Tibial artery (tissue), 4 donors: ENCODE measurements at places on chromosomes 5 and 9.

- H3K27me3 ChIP-seq: no peaks in the 10 kb centered on the region
- H3K4me1 ChIP-seq: no peaks in the 10 kb centered on the region
- no peak overlapping the region for H3K27ac ChIP-seq
Measured at GRCh38 chr9:72486594-72486955, 34.8 kb upstream of the TMC1 start.

DNA sequence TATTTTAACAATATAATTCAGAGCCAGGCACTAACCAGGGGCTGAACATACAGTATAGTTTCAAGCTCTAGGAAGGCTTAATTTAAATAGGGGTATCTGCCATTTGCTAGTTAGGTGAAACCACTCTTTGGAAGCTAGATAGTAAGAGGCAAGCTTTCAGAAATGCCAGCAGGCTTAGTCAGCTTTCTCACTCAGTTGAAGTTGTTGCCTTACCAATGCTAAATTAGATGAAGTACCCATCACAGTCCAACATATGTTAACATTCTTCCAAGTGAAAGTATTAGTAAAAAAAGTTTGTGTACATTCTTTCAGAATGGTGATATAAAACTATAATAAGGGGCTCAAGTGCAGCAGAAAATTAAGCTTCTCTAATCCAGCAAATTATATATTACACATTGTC lies 215.0 kb downstream of the CNTLN start:
- H3K4me1 ChIP-seq: no peaks in the 10 kb centered on the region
- H3K4me3 ChIP-seq: no peak overlapping the region
- H3K27ac ChIP-seq: no peak overlapping the region
- no peaks in the 10 kb centered on the region for H3K27me3 ChIP-seq
- DNase-seq: no peak
- peaks cover 11% of the 10 kb centered on the region for H3K36me3 ChIP-seq

GRCh38 chr9:90001747-90002146 lies 396.9 kb downstream of the GADD45G start:
- peak overlapping the region; percentile 50 for H3K27ac ChIP-seq
- no peaks in the 10 kb centered on the region for H3K36me3 ChIP-seq
- DNase-seq: no peak
- H3K4me3 ChIP-seq: no peak overlapping the region
- H3K4me1 ChIP-seq: peaks cover 44% of the 10 kb centered on the region

GRCh38 chr5:51731421-51732029 lies 348.3 kb downstream of the ISL1 start:
- no peaks in the 10 kb centered on the region for H3K4me1 ChIP-seq
- H3K36me3 ChIP-seq: no peaks in the 10 kb centered on the region
- H3K4me3 ChIP-seq: no peak overlapping the region
- no peak for DNase-seq

DNA sequence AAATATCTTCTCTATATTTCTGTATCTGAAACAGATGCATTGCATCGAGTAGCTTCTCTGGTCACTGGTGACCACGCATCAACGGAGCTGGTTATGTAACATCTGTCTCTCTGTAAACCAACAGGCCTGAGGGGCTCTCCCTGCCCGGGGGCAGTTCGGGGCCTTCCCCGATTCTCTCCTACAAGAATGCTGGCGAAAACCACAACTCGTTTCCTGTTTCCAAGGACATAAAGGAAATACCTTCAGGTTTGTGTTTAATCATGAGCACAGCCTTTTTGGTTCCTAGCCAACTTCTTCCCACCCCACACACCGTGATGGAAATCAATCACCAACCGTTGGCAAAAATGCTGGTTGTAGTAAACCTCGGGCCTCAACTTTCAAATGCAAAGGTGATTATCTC lies 25.1 kb downstream of the GDNF start:
- no peaks in the 10 kb centered on the region for H3K27me3 ChIP-seq
- no peaks in the 10 kb centered on the region for H3K4me1 ChIP-seq
- no peak overlapping the region for H3K4me3 ChIP-seq
- H3K36me3 ChIP-seq: no peaks in the 10 kb centered on the region
- no peak for DNase-seq
- no peak overlapping the region for H3K27ac ChIP-seq

GRCh38 chr5:39161578-39161977 lies 57.8 kb downstream of the FYB1 start:
- no peak for DNase-seq
- no peak overlapping the region for H3K4me3 ChIP-seq
- H3K36me3 ChIP-seq: no peaks in the 10 kb centered on the region
- H3K27me3 ChIP-seq: no peaks in the 10 kb centered on the region
- no peaks in the 10 kb centered on the region for H3K4me1 ChIP-seq
- no peak overlapping the region for H3K27ac ChIP-seq

DNA sequence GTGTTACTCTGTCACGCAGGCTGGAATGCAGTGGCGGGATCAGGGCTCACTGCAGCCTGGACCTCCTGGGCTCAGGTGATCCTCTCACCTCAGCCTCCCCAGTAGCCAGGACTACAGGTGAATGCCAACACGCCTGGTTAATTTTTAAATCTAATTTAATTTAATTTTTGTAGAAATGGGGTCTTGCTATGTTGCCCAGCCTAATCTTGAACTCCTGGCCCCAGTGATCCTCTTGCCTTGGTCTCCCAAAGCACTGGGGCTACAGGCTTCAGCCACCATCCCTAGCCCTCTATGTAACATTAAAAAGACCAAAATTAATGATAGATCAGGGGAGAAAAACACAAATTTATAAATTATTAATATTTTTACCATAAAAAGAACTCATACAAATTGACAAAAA lies 11.3 kb upstream of the UBAP2 start:
- no peak for DNase-seq
- no peaks in the 10 kb centered on the region for H3K27me3 ChIP-seq
- no peak overlapping the region for H3K4me3 ChIP-seq
- H3K36me3 ChIP-seq: no peaks in the 10 kb centered on the region

DNA sequence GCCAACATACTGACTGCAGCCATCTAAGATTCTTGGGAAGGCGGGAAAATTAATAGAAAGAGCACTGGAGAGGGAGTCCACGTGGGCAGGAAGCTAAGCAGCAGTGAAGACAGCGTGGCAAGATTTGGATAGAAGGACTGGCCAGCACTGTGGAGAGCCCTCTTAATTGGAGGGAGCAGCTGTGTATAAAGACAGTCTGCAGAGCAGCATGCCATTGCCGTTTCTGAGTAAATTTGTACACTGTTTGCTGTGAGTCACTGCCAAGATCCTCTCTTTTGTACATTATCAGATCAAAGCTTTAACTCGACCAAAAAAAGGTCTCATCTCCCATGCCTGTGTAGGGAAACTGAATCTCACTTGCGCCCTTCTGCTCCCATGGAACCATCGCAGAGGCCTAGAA lies 45.3 kb downstream of the INSYN2B start:
- H3K27me3 ChIP-seq: no peaks in the 10 kb centered on the region
- no peak for DNase-seq
- H3K4me3 ChIP-seq: no peak overlapping the region
- no peaks in the 10 kb centered on the region for H3K36me3 ChIP-seq
- H3K4me1 ChIP-seq: no peaks in the 10 kb centered on the region

GRCh38 chr5:142046191-142046590 lies 33.4 kb upstream of the GNPDA1 start:
- no peak for DNase-seq
- H3K27ac ChIP-seq: no peak overlapping the region
- no peaks in the 10 kb centered on the region for H3K4me1 ChIP-seq
- no peaks in the 10 kb centered on the region for H3K27me3 ChIP-seq
- H3K36me3 ChIP-seq: no peaks in the 10 kb centered on the region
- no peak overlapping the region for H3K4me3 ChIP-seq

DNA sequence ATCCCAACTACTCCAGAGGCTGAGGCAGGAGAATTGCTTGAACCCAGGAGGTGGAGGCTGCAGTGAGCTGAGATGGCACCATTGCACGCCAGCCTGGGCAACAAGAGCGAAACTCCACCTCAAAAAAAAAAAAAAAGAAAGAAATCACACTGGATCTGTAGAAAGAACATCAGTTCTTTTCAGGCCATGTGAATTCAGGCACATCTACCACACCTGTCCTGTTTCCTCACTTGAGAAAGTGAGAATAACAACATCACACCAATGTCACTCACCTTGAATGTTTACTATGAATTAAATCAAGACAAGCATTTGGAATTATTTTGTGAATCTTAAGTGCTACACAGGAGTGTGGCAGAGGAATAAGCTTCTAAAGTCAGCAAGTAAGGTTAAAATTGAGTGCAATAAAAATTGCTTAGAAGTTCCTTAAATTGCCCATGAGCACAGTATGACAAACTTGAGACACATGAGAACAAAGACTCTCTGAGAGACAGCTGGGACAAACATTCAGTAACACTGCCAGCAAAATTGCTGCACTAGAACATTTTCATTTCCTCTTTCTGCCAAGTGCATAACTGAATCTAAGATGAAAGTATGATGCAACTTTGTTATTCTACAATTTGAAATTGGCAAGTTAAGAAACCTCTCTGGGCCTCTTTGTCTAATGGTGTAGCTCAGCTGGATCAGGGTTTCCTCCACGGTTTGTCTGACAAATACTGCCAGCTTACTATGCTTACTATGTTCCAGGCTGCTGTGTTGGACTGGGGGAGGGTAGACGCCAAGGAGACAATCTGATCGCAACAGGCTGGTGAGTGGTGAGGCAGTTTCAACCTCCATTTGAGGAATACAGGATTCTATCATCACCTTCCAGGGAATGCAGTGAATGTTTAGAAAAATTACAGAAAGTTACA lies 1.9 kb upstream of the RIC1 start:
- no peaks in the 10 kb centered on the region for H3K27me3 ChIP-seq
- H3K36me3 ChIP-seq: no peaks in the 10 kb centered on the region
- H3K4me3 ChIP-seq: peak overlapping the region; percentile 73
- H3K27ac ChIP-seq: peak overlapping the region; percentile 99

DNA sequence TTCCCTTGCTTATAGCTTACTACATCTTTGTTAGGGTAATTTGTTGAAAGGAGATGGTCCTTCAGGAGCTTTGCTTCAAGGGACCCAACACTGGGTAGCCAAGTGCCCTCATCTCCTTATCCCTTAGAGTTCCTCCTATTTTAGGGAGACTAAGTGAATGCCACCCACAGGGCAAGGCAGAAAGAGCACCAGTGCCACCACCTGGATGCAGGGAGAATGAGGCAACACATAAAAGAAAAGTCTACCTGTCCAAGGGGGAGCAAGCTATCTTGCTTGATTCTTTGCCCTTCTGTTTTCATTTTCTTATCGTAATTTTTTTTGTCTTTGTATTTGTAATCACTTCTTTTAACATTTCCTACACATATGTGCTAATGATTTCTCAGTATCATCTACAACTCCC lies 205.5 kb downstream of the NPR3 start:
- H3K4me3 ChIP-seq: no peak overlapping the region
- no peak overlapping the region for H3K27ac ChIP-seq
- no peaks in the 10 kb centered on the region for H3K27me3 ChIP-seq
- H3K4me1 ChIP-seq: no peaks in the 10 kb centered on the region

- H3K27ac ChIP-seq: peak overlapping the region; percentile 47
- no peaks in the 10 kb centered on the region for H3K27me3 ChIP-seq
Measured at GRCh38 chr9:115098226-115098965, 19.6 kb downstream of the TNC start.

DNA sequence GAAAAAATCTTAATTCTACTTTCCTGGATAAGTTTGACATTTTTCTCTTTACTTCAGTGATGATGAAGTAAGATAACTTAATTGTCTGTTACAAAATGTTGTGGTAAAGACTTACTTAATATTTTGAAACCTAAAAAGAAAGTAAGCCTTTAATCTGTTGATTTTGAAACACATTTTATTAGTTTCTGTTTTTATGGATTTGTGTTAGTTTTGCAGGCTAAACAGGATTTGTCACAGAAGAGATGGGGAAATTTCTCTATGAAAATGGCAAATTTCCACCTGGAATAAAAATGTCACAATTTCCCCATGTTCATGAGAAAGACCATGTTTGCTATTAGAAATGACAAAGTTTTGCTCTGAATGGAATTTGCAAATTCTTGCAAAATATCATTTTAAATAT lies 237.1 kb downstream of the RFX3 start:
- H3K36me3 ChIP-seq: no peaks in the 10 kb centered on the region
- no peaks in the 10 kb centered on the region for H3K27me3 ChIP-seq
- H3K4me3 ChIP-seq: no peak overlapping the region
- H3K27ac ChIP-seq: no peak overlapping the region
- no peak for DNase-seq
- no peaks in the 10 kb centered on the region for H3K4me1 ChIP-seq

GRCh38 chr9:127185931-127186781 lies 63.7 kb upstream of the ANGPTL2 start:
- DNase-seq: peak; percentile 99
- H3K4me1 ChIP-seq: peaks cover 16% of the 10 kb centered on the region
- no peaks in the 10 kb centered on the region for H3K36me3 ChIP-seq
- H3K4me3 ChIP-seq: no peak overlapping the region
- H3K27ac ChIP-seq: peak overlapping the region; percentile 93

GRCh38 chr9:90141723-90142122 lies 500.9 kb downstream of the DIRAS2 start:
- H3K27me3 ChIP-seq: no peaks in the 10 kb centered on the region
- H3K4me1 ChIP-seq: no peaks in the 10 kb centered on the region

DNA sequence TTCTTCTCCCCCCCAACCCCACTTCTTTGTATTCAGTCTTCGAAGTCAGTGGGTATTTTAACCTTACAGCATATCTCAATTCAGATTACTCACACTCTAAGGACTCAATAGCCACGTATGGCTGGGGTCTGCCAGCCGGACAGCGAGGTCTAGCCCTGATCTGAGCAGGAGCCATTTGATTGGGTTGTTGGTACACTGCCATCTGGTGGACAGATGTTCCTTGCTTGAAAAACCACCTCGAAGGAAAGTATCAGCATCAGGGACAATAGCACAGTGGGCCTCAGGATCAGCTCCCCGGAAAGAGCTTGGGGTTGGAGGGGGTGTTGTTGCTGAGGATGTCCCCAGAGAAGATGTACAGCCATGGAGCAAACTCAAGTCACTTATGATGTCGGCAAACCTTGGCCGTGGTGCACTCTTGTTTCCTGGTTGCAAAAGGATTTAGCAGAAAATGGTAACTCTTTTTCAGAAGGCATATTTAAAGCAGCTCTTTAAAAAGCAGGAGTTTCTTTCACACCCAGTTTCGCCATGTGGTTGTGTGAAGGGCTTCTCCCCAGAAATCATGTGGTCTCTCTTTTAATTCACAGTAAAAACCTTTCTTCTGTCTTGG lies 31.7 kb upstream of the KCNMB1 start:
- H3K36me3 ChIP-seq: no peaks in the 10 kb centered on the region
- no peak overlapping the region for H3K4me3 ChIP-seq
- H3K4me1 ChIP-seq: no peaks in the 10 kb centered on the region
- H3K27ac ChIP-seq: no peak overlapping the region
- DNase-seq: peak; percentile 73
- no peaks in the 10 kb centered on the region for H3K27me3 ChIP-seq

DNA sequence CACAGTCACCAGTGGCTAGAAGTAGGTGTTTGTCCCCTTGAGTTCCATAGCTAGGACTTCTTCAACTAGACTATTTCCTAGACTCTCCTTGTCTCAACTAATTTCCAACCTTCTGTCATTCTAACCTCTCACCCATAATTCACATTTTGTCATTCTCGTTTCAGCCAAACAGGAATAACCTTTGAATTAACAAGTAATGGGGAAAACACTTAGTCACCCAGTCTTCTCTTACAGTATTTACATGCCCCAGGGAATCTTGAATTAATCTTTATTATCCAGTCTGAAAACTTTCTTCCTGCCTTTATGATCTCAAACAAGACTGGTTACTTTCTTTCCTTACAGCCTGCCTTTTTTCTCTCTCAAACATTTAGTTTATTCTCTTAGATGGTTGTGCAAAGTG lies 63.3 kb upstream of the RUSC2 start:
- H3K27me3 ChIP-seq: no peaks in the 10 kb centered on the region
- DNase-seq: no peak
- no peak overlapping the region for H3K27ac ChIP-seq
- H3K4me3 ChIP-seq: no peak overlapping the region
- no peaks in the 10 kb centered on the region for H3K4me1 ChIP-seq
- no peaks in the 10 kb centered on the region for H3K36me3 ChIP-seq
